ENCODE measurements at places on chromosomes 7 and 10.

GRCh38 chr7:69504733-69505420 is 93.4 kb upstream of the AUTS2 start:
- DNase-seq = no peak

DNA sequence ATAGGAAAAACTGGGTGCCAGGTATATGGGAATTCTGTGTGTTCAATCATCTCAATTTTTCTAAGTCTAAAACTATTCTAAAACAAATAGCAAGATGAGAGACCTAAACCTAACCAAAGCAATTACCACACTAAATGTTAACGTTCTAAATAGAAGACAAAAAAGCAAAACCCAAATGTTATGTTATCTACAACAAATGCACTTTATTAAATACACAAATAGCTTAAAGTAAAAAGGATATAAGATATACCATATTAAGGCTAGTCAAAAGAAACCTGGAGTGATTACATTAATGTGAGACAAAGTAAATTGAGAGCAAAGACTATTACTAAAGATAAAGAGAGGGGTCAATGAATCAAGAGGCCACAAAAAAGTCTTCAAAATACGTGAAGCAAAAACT is 81.4 kb downstream of the LARP4B start:
- DNase-seq = no peak

GRCh38 chr7:50837965-50838364 is 55.3 kb upstream of the GRB10 start:
- no peak for DNase-seq

- DNase-seq = peak; percentile 33
Measured at GRCh38 chr10:131810036-131810804, 90.6 kb upstream of the PPP2R2D start.

- no peak for DNase-seq
Measured at GRCh38 chr7:44103923-44104859, at the start of gene AEBP1. TSS of gene AEBP1 (plus strand) at chr7:44104345. CDS start at chr7:44104666, 321 bp downstream.

DNA sequence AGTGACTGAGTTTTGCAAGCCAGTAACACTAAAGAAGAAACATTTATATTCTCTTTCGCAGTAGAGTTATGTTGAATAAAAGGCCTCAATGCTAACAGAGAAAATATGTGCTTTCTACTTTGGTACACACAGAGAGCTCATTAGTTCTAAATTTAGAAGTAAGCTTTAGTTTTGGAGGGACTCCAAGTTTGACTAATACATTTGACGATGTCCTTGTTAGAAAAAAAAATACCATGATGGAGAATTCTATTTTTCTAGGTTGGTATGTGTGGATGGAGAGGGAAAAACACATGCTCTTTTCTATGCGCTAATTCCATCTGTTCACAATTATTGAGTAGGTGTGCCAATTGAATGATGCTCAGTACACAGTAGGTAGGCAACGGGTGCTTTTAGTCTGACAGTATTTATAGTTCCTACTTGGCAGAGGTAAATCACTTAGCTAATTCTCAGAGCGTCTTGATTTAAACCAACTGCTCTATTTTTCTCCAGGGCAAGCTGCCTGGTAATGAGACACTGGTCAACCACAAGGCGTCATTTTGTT is 327.2 kb upstream of the AKR1E2 start:
- DNase-seq = no peak

- no peak for DNase-seq
Measured at GRCh38 chr7:45514944-45515343, 59.2 kb upstream of the ADCY1 start.
